Psoas muscle (tissue), 8 donors: ENCODE measurements at places on chromosomes 7 and 10.

- no peak for DNase-seq
Observed at GRCh38 chr7:148921806-148922205, 37.7 kb upstream of the EZH2 start.

DNA sequence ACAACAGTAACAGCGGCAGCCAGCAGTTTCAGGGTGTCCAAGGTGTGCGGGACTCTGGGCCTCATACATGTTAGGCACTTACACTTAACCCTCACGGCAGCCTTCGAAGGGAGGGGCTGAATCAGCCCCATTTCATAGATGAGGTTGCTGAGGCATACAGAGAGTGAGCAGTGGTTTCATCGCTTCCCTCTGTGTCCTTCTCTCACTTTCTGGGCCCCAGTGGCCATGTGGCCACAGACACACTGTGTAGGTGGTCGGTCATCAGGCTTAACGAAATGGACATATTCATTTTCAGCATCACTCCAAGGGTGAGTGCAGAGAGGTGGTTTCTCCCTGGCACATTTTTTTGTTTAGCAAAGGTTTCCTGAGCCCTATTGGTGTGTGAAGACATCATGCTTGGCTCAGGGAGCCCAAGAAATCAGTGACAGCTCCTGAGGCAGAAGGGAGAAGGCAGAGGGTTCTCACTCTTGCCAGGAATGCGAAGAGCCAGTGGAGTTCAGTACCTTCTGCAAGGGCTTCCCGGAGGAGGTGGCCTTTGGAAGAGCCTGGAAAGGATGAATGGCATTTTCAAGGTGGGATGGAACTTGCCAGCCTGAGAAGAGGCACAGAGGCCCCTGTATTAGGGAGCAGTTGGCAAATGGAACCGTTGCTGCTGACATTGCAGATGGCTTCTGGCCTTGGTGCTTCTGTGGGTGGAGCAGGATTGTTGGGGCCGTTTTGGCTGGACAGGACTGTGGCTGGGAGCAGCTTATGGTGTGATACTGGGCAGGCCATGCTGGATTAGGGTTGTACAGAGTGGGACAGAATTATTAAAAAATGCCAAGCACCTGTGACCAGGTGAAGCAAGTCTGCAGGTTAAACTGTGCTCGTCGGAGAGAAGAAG is 61.7 kb upstream of the PPIF start:
- no peak for DNase-seq

- DNase-seq = no peak
Observed at GRCh38 chr10:2145926-2146478, 408.7 kb upstream of the ADARB2 start.

- no peak for DNase-seq
Observed at GRCh38 chr10:100858747-100859483, 53.8 kb upstream of the SLF2 start.

DNA sequence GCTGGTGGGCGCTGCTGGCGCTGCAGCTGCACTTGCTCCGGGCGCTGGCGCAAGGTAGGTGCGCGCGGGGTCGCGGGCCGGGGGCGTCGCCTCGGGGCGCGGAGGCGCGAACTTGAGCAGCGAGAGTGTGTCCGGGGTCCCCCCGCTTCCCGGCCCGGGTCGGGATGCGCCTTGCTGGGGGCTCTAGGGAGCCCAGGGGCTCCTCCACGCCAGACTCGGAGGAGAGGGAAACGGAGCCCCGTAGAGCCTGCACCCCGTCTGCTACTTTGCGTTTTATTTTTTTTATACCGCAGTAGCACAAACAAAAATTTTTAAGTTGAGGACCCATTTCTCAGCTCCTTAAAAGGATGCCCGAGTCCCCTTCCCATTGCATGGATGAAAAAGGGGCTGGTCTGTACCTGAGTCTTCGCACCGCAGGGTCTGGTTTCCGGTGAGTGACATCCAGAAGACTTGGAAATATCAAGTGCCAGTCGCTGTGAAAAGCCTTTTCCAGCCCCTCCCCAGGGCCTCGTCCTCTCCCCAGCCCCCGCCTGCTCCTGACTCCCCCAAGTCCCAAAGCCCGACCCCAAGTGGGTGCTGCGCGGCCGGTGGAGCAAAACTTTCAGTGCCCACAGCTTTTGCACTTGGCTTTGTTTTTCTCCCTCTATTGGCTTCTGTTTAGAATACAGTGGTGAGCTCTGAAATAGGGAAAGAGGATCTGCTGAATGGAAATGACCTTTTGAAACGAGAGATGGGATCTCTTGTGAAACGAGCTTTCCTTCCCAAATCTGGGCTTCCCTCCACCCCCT is 973 bp downstream of the SDK1 start:
- no peak for DNase-seq

GRCh38 chr10:53957401-53957800 is 843.6 kb downstream of the PCDH15 start:
- DNase-seq = no peak

- no peak for DNase-seq
Observed at GRCh38 chr7:84294847-84295455, 100.4 kb upstream of the SEMA3A start.

- no peak for DNase-seq
Observed at GRCh38 chr10:102509387-102509786, 5.6 kb downstream of the SUFU start.

- no peak for DNase-seq
Observed at GRCh38 chr7:75719626-75720025, 19.1 kb downstream of the HIP1 start.

- no peak for DNase-seq
Observed at GRCh38 chr10:23754179-23754578, 315.3 kb downstream of the OTUD1 start.
